Fibroblast of villous mesenchyme (primary cell): ENCODE measurements at places on chromosomes 3 and 15.

DNA sequence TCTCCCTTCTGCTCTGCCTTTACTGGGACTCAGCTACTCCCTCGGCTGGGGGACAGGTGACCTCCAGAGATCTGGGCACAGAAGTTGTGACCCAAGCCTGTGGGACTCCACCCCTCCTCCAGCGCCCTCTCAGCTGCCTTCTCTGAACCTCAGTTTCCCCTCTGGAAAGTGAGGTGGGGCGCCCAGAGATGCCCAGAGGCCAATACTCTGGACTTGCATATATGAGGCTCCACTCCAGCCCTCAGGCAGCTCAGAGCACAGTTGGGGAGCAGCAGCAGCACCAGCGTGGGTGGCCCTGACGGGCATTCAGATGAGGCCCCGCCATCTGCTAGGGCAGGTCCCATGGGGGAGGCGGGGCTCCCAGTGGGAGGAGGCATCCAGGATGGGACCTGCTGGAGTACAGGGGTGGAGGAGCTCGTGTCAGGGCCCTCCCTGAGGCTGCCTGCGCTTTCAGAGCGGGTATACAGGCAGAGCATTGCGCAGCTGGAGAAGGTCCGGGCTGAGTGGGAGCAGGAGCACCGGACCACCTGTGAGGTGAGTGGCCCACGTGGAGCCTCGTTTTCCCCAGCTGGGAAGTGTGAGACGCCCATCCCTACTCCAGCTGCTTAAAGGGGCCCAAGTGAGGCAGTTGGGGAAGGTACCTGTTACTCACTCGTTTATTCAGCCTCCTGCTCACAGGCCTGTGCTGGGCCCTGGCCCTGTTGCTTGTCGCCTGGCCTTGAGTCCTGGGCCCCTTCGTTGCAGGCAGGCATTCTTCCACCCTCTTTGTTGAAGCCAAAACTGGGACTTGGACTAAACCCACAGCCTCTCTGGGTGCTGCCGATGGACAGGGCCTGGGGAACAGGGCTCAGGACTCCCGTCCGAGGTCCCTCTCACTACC lies 35.4 kb downstream of the PSTPIP1 start:
- DNase-seq = no peak

- DNase-seq = no peak
Observed at GRCh38 chr3:65974509-65974908, 64.2 kb downstream of the MAGI1 start.

DNA sequence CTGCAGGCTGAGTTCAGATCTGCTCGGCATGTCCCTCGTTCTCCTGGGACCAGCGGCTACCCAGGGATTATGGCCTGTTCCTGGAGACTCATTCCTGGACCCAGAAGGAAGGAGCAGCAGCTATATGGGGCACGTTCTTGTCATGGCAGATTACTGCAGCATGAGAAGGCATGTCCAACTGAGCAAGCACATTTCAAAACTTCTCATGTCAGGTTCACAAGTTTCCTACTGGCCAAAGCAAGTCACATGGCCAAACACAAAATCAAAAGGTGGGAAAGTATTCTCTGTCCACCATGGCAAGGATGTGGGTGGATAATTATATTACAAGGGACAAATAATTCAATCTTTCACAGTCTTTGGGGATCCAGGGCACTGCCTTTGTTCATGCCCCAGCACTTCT lies 71.9 kb upstream of the C15orf39 start:
- DNase-seq = no peak

DNA sequence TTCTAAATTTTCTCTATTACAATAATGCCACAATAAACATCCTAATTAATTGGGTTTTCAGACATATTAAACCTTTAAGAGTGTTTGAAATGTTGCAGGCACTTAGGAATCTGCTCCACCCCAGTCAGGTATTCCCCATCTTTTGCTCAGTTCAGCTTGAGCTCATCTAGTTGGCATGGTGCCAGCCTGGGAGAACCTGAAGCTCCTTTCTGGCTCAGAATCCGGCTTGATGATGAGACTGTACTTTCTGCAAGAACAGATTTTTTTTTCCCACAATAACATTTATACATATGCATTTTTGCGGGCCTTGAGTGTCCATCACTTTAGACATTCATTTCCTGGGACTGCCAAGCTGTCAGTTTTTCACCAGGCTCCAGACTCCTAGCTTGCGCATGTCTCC lies 7.7 kb upstream of the OXSR1 start:
- DNase-seq = no peak

DNA sequence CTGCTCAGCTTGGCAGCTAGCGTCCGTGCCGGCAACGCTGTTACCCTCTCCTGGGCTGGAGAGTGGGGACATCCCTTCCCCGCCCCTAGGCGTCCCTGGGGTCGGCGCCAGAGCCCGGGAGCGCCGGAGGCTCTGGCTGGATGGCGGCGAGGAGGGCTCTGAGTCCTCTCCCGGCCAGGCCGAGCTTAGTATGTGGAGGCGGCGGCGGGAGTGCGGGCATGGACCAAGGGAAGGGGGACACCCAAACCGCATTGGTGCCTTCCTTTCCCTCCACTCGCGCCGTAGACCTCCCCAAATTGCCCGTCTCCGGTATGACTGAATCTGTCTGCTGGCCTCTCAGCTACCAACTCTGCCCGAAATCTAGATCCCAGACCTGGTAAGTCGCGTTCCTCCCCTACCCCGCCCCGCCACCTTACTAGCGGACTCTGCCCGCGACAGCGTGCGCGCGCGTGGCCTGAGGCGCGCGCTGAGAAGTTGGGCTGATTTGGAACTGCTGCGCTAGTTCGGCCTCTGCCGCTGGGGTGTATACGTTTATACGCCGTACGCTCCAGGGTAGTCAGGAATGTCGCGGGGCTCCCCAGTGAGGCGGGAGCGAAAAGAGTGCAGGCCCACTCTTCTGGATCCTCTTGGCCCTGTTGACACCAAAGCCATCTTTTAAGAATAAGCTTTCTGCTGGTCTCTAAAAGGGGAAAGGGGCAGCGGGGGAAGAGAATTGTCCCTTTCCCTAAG lies 12.2 kb downstream of the ZIC1 start:
- no peak for DNase-seq

- no peak for DNase-seq
Observed at GRCh38 chr15:60612400-60613048, 133.6 kb upstream of the ICE2 start.

GRCh38 chr15:90933301-90933700 lies 952 bp upstream of the HDDC3 start:
- DNase-seq = no peak

- no peak for DNase-seq
Observed at GRCh38 chr15:68335251-68335650, 57.7 kb downstream of the FEM1B start.

DNA sequence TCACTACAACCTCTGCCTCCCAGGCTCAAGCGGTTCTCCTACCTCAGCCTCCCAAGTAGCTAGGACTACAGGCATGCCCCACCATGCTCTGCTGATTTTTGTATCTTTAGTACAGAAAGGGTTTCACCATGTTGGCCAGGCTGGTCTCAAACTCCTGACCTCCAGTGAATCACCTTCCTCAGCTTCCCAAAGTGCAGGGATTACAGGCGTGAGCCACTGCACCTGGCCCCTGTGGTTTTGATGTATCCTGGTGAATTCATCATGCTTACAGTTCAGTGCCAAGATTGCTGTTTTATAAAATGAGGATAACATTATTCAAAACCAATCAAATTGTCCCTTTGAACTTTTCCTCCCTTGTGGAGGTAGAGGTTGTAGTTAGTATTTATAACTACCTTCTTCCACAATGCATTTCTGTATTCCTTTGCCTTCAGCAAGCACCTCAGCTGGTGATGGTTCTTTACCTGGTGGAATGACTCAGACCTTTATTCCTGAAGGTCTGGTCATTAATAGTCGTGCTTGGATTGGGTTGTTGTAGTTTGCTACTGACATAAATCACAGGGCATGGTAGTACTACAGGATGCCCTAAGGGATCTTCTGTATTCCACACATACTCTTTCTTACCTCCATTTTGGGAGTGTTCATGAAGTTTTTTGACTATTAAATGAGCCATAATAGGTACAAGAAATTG lies 76.9 kb downstream of the UBP1 start:
- no peak for DNase-seq

DNA sequence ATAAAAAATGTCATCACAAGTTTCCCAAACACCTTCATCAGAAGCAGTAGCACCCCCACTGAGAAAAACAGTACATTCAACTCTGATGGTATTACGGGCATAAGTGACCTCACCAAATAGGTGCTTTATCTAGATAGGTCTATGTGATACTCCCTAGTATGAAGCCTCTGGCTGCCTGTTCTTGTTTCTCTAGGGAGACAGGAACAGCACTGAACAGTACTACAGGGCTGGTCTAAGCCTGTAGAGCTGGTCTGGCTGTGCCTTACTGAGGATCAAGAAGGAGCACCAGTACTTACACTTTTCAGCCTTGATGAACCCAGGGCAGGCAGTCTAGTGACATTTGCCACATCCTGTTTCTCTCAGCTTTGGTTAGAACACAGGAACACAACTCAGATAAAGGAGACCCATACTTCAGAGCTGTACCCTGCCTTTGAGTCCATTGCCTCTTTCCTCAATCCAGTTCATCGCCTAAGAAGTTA lies 35.9 kb downstream of the OXNAD1 start:
- DNase-seq = no peak

DNA sequence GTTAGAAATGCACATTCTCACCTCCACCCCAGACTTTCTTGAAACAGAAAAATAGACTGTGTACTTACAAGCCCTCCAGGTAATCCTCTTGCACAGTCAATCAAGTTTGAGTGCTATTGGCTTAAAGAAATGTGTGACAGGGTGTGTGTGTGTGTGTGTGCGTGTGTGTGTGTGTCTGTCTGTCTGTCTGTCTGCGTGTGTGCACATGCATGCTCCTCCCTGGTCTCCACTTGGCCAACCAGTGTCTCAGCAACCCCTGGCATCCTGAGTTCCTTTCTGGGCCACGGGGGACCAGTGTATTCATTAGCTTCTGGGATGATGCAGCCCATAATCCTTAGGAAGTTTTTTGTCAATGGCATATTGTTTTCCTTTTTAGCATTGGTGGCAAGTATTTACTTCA lies 128.8 kb upstream of the IL12A start:
- no peak for DNase-seq

- DNase-seq = no peak
Observed at GRCh38 chr15:53752406-53752805, 7.1 kb downstream of the WDR72 start.

DNA sequence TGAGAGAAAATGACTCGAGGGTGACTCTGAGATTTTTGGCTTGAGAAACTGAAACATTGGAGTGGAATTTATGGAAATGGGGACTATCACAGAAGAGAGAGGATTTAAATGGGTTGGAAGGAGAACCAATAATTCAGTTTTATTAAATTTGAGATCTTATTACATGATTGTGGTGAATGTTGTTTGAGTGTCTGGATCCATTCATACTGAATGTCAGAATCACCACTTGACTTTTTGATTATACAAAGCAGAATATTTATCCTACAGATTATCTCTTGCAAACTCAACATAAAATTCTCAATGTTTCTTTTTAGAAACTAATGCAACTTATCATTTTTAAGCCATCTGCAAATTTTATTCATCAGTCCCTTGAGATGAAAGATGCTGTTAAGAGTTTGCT lies 332.8 kb downstream of the CNTN3 start:
- DNase-seq = no peak

GRCh38 chr3:183534249-183534648 lies 21.3 kb downstream of the KLHL6 start:
- peak; percentile 10 for DNase-seq

DNA sequence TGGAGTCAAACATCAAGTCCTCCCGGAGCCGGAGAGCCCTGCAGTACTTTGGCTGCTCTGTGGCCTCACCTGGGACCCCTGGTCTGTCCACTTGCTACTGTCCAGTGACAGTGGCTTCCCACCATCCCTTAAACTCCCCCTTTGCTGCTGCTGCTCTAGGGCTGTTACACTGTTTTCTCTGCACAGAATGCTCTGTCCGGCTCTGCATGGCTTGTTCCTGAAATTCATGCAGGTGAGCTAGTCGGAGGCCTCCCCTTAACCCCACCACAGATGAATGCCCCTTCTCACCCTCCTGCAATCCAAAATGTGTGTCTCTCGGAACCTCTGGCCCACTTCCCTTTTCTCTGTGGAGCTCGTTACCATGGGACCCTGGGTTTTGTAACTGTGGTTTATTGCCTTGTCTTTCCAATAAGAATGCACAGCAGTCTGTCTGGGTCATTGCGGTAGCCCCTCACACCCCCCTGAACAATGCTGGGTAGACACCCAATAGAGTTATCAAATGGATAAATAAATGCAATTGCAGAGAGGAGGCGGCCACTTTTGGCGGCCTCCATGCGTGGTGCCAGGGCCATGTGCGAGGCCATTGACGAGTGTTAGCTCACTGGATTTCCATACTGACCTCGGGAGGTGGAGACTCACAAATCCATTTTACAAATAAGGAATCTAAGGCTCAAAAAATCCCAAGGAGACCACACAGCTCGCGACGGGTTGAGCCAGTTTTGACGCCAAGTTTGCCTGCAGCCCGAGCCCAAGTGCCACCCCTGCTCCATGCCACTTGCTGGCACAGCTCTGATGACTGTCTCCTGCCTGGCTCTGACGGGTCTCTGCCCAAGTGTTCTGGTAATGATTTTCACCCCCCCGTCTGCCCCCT lies 48.5 kb downstream of the RGMA start:
- DNase-seq = no peak

- DNase-seq = no peak
Observed at GRCh38 chr15:34656005-34656796, 72.8 kb upstream of the GOLGA8B start.

GRCh38 chr15:61871926-61872522 lies 188.2 kb downstream of the VPS13C start:
- peak; percentile 30 for DNase-seq

- DNase-seq = no peak
Observed at GRCh38 chr3:2837239-2837638, 272.9 kb downstream of the IL5RA start.

- no peak for DNase-seq
Observed at GRCh38 chr3:129254536-129255230, 5.3 kb downstream of the COPG1 start.

- DNase-seq = peak; percentile 65
Observed at GRCh38 chr3:64332459-64333350, 107.4 kb upstream of the PRICKLE2 start.

GRCh38 chr15:75727031-75727531 lies 14.4 kb upstream of the CSPG4 start:
- DNase-seq = no peak

- DNase-seq = no peak
Observed at GRCh38 chr15:65887565-65887964, 18.3 kb downstream of the RAB11A start.

GRCh38 chr3:56314842-56315241 lies 153.4 kb downstream of the ERC2 start:
- DNase-seq = peak; percentile 8

- DNase-seq = peak; percentile 92
Observed at GRCh38 chr3:160169139-160169976, 55.9 kb upstream of the C3orf80 start.

- DNase-seq = peak; percentile 52
Observed at GRCh38 chr3:115325539-115325938, 178.5 kb upstream of the ZBTB20 start.

DNA sequence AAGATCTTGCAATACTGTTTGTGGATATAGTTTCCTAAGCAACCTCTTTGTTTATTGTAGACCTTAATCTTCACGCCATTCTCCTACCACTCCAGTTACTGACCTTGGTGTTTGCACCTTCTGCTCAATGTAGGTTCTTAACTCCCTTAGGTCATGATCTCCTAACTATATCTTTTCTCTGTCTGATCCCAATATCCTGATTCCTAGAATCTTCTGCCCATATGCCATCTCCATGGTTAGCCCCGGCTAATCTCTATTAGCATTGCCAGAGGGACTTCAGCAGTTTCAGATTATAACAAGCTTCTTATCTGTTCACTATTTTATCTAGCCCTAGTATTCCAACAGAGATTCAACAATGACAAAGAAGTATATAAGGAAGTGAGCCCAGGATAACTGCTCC lies 64.9 kb downstream of the IMPG2 start:
- DNase-seq = no peak

- DNase-seq = no peak
Observed at GRCh38 chr3:189512039-189512438, 119.2 kb upstream of the TP63 start.
